ENCODE measurements at places on chromosomes 6 and 20. TPM values are rescaled to one million over a fixed set of nuclear protein-coding genes. Genes with fewer than 3 reads are reported as not detected.

GRCh38 chr6:20819774-20820400 lies 285.6 kb downstream of the CDKAL1 start:
- no peak for DNase-seq

DNA sequence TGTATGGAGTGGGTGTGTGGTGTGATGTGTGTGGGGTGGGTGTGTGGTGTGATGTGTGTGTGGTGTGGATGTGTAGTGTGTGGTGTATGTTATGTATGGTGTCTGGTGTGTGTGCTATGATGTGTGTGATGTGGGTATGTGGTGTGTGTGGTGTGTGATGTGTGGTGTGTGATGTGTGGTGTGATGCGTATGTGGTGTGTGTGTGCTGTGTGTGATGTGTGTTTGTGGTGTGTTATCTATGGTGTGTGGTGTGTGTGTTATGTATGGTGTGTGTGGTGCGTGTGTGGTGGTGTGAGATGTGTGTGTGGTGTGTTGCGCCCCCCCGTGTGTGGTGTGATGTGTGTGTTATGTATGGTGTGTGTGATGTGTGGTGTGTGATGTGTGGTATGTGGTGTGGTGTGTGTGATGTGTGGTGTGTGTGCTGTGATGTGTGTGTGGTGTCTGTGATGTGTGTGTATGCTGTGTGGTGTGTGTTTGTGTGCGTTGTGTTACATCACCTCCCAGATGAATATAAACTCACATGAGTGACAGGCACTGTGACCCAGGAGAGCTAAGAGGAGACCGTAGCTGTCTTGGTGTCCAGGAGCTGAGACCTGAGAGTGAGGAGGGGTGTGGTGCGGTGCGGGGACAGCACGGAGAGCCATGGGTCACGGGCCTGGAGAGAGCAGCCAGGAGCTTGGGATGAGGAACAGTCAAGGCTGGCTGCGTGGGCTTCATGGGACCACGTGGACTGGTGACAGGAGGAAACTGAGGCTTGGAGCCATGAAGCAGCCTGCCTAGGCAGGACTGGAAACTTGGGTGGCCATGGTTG lies 8.8 kb downstream of the DLGAP4 start:
- DNase-seq = no peak

- no peak for DNase-seq
Measured at GRCh38 chr20:20020908-20021307, 3.7 kb downstream of the NAA20 start.

DNA sequence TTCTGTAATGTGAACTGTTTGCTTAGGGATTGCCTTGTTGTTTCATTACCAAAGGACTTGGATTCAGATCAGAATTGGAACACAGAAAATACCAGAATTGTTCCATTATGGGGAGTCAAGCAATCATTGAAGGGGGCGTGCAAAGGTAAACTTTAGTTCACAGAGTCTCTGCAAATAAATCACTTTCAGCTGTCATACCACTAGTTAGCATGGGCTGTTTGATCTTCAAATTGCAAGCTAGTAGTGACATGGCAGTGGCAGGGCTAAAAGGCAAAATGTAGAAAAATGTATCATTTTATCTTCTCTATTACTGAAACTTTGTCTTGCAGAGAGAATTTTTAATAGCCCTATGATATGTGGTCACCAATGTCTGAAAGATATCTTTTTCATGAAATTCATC lies 483.2 kb upstream of the NRSN1 start:
- no peak for DNase-seq

DNA sequence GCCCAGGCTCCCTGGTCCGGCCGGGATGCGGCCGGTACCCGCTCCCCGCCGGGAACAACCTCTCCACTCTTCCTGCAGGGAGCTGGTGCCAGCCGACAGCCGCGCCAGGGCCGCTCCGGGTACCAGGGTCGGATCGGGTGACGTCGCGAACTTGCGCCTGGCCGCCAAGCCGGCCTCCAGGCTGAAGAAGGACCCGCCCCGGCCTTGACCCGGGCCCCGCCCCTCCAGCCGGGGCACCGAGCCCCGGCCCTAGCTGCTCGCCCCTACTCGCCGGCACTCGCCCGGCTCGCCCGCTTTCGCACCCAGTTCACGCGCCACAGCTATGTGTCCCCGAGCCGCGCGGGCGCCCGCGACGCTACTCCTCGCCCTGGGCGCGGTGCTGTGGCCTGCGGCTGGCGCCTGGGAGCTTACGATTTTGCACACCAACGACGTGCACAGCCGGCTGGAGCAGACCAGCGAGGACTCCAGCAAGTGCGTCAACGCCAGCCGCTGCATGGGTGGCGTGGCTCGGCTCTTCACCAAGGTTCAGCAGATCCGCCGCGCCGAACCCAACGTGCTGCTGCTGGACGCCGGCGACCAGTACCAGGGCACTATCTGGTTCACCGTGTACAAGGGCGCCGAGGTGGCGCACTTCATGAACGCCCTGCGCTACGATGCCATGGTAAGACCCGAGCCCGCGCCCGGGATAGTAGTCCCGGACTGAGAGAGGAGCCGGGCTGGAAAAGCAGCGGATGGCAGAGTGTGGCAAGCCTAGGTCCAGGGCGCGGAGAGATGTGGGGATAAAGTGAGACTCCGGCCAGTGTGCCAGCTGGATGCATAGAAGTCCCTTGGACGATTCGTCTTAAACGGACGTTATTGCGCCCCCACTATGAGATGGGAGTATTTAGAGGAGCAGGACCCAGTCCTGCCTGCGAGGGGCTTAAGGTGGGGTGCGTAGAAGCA lies at the start of gene NT5E:
Gene NT5E, plus strand, starts transcription at position 266 of the 942 bp plus-strand sequence. Its CDS starts 57 bp downstream, at position 323.
- DNase-seq = peak; percentile 64

GRCh38 chr20:16083639-16084280 lies 489.5 kb downstream of the KIF16B start:
- no peak for DNase-seq

GRCh38 chr20:8077137-8077466 lies 55.0 kb upstream of the PLCB1 start:
- no peak for DNase-seq

DNA sequence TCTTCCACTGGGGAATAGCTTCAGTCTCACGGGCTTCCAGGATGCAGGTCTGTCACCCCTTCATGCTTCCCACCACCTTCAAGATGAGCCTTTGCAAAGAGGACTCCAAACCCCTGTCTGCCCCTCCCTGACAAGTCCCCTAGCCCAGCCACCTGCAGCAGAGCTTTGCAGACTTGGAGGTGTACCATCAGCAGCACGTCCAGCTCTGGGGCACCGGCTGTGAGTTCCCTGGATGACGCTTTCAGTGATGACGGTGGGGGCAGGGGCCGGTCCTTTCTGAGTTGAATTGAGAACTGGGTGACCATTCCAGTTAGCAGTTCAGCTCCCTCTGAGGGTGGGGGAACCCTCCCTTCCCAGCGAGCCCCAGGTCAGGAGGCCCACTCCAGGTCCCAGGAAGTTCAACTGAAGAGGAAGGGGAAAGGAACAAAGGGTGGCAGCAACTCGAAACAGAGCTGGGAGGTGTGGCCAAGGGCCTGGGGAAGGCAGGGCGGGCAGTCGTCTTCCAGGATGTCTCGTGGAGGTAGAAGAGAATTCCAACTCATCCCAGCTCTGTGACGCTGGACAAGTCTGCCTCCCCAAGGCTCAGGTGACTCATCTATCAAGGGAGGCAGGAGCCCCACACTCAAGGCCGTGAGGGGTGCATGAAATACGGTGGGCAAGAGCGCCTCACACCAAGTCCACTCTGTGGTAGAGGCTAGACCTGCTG lies 86.0 kb downstream of the PTPN1 start:
- DNase-seq = peak; percentile 43

- no peak for DNase-seq
Measured at GRCh38 chr20:35883336-35883777, 70.9 kb downstream of the SCAND1 start.

- peak; percentile 78 for DNase-seq
Measured at GRCh38 chr6:150298030-150298380, 70.8 kb upstream of the IYD start.

DNA sequence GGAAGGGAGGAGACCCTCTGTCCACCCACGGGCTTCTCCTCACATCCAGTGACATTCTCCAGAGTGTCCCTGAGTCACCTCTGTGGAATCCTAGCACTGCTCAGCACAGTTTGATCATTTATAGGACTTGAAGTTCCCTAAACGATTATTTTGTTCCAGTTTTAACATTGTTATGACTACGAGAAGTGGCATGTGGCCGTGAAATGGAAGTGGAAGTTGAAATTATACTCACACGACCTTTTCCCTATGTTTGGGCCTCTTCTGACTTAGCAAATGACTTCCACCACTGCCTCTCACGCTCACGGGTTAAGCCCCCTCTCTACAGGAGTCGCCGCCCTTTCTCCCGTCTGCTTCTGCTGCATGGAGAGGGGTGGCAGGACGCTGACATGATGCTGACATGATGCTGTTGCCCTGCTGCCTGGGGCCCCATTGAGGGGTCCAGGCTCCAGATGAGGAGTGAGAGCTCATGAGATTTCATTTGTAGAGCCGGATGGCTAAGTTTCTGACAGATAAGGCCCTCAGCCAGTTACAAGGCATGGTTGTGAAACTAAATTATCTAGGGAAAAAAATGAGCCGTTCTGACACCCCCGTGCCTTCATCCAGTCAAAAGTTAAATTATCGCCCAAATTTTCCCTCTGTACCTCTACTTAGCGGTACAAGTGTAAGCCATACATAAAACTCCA lies 153.6 kb upstream of the UST start:
- no peak for DNase-seq

DNA sequence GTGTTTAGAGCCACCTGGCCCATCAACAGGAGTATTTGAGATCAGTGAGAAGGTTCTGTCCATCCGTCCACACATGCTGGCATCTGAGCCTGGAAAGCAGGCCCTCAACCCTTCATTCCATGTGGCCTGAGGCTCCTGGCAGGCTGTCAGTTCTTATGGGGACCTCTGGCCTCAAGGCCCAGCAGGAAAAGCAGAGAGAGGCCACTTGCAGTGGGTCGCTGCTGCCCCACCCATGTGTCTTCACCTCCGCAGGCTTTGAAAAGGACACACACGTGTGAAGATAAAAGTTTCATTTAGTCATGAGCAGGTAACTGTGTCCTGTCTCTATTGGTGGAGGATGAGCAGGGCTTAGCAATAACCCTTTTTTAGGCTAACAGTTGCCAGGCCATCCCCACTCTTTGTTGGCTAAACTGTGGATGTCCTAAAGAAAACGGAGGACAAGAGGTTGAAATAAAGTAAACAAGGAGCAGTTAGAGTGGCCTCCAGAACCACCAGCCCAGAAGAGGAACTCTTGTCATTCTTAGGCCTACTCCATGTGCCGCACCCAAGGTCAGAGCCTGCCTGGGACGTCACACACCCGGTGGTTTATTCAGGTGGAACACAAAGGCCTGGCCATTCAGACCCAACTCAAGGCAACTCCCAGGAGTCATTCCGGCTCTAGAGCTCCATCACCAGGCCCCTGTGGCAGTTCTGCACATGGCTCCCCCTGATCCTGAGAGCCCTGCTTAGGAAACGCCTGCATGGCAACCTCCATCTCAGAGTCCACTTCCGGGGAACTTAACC lies 143.4 kb upstream of the CST7 start:
- no peak for DNase-seq

GRCh38 chr6:99424022-99424421 lies 1.1 kb downstream of the PNISR start:
- no peak for DNase-seq

DNA sequence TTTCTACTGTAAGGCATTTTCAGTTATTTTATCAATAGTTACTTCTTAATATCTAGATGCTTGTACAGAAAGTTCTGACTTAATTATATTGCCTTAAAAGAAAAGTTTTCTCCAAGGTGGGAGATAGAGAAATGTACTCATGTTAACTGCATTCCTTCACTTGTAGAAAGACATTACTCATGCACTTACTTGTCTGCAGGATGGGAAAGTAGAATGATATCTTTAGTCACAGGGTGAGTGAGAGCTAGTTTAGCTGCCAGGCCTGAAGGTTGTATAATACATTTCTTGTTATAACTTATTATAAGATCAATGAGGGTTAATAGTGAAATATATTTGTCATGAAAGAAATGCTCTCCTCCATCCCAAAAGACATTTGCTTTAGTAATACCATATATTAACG lies 92.1 kb downstream of the CRYBG1 start:
- no peak for DNase-seq

- peak; percentile 98 for DNase-seq
Measured at GRCh38 chr6:116426551-116426950, 34.6 kb upstream of the CALHM6 start.

DNA sequence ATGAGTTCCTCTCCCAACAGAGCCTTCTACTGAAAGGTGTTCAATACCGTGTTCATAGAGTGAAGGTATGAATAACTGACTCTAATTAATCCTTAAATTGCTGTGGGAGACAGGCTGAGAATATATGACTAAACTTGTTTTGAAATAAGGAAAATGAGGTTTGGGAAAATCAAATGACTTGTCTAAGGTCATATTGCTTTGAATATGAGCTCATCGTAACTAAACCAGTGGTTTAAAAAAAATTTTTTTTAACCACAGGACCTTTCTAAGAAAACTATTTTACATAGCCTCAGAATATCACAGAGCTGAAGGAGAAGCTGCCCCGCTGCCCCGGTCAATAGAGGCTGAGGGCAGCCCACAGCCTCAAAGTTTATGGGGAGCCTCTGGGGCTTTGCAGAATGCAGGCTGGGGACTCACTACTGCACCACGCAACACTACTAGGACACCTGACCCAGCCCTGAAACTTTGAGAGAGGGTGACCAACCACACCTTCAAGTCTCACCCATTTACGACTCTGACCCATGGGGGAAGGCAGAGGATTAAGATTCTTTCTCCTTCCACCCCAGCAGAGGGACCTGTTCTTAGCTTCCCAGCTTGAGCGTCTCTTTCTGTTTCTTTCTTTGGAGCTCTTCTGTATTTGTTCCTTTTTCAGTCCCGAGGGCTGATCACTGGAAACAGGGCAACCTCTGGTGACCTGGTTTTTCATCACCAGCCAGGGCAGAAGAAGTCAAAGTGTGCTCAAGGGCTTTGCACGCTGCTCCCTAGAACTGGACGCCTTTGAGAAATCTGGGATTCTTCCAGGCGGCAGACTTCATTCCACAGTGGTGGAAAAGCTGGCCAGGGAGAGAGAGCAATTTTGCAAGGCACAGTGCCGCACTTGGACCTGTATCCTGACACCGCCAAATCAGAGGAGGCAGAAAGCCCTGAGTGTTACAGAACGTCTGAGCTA lies 220.2 kb downstream of the ATXN1 start:
- no peak for DNase-seq

DNA sequence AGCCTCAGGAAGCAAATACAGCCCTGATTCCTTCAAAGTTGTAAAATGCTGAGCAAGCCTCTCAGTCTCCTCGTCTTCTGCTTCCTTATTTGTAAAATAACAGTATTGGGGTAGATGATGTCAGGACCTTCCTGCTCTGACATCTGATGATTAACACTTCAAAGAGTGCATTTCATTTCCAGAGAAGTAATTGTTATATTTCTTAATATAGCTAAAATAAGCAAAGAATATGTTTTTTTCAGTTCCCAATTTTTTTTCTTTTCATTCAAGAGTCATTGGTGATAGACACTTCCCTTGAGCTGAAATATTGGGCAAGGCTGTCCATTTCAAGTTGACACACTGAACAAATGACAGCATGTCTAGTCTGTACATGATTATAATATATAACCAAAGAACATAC lies 53.4 kb downstream of the SLX4IP start:
- DNase-seq = no peak

- DNase-seq = no peak
Measured at GRCh38 chr6:33849500-33850075, 45.8 kb upstream of the MLN start.

GRCh38 chr6:46491201-46491627 lies at the start of gene RCAN2:
RCAN2 (minus strand) TSS chr6:46491449.
- no peak for DNase-seq

GRCh38 chr20:19860737-19861136 lies 102.7 kb downstream of the RIN2 start:
- DNase-seq = no peak

SMLR1 gene
- polyA plus RNA-seq = not detected

C20orf204 gene
- 0.11 TPM for polyA plus RNA-seq

ACTL10 gene
- polyA plus RNA-seq = 1.3 TPM

EFCAB8 gene
- polyA plus RNA-seq = not detected

KCNQ2 gene
- polyA plus RNA-seq = not detected

CRYBG1 gene
- polyA plus RNA-seq = 21.0 TPM

All from foreskin keratinocyte (primary cell).